NCI-H1417 treated with DMSO at 0.1 percent for 48 hours (cell line): ENCODE measurements at places on chromosomes 13 and 19.

GRCh38 chr19:13430790-13431582, 75.3 kb downstream of the CACNA1A start:
- no peak for DNase-seq

DNA sequence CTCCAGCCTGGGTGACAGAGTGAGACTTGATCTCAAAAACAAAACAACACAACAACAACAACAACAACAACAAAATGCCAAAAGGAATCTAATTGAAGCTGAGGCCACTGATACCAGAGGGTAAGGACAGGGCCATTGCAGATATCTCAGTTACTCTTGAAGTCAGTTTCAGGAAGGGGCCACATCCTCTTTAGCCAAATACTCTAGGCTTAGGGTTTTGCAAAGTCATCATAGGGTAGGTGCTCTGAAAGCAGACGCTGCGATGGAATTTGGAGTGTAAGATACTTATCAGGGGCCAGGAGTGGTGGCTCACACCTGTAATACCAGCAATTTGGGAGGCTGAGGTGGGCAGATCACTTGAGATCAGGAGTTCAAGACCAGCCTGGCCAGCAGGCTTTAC, 46.6 kb upstream of the UBAC2 start:
- no peak for DNase-seq

GRCh38 chr13:111202156-111202621, 87.1 kb downstream of the ARHGEF7 start:
- DNase-seq = no peak

- no peak for DNase-seq
These were observed 114.3 kb upstream of the SERP2 start for GRCh38 chr13:44259045-44260027.

DNA sequence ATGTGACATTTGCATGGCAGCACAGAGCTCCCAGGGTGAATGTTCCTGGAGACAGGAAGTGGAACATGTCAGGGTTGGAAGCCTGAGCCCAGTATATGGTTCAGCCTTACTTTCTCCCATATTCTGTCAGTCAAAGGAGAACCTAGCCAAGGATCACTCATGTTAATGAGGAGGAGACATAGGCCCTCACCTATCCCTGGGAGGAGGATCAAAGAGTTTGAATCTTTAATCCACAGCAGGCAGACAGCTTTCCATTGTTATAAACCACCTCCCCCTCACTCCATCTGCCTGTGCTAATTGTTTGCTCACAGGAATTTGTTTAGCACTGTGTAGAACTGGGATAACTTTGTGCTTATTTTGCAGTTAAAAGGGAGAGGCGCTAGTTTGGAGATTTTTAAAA, 1069.1 kb downstream of the EFNB2 start:
- no peak for DNase-seq

GRCh38 chr19:31883296-31883990, 462.0 kb upstream of the ZNF507 start:
- DNase-seq = no peak

GRCh38 chr19:40270362-40271089, 14.6 kb downstream of the AKT2 start:
- no peak for DNase-seq

- peak; percentile 5 for DNase-seq
These were observed 24.3 kb downstream of the ARL11 start for GRCh38 chr13:49652355-49653305.

DNA sequence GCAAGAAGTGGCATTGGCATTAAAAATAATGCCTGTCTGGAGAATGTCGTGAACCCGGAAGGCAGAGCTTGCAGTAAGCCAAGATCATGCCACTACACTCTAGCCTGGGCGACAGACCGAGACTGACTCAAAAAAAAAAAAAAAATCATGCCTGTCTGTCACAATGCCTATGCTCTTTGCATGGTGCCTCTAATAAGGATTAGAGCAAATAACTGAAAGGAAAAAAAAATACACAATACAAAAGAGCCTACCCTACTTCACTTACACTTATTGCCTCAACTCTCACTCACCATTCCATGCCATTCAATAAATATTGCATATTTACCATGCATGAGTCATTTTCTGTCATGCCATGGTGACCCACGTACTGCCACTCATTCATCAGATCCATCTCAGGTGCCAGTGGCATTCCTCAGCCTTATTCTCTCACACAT, 49.1 kb downstream of the TBC1D4 start:
- no peak for DNase-seq

- DNase-seq = no peak
These were observed 112.8 kb downstream of the ITGBL1 start for GRCh38 chr13:101565317-101565716.

DNA sequence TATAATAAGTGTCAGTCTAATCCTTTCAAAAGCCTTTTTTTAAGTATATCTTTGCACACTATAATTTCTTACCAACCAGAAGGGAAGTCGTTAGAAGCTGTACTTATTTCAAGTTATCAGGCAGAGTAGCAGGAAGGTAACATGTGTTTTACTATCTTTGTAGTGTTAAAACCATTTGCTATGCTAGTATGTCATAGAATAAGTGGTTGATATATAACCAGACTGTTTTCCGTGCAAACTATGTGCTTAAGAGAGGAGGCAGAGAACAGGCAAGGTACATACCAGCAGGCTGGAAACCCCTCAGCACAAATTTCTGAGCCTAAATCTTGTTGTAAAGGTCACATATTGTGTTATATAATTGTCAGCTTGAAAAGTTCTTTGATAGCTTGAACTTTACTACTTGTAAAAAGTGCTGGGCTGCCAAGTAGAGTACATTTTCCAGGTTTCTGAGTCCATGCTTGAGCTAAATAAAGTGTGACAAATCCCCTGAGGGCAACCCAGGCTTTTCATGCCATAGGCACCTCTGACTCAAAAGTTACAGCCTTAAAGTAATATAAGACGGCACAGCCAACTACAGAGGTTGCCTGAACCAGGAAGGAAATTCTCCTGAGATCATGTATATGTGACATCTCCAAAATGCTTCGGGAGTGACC, 1297.4 kb downstream of the PCDH9 start:
- no peak for DNase-seq

GRCh38 chr19:48674216-48674809, 1.5 kb upstream of the NTN5 start:
- DNase-seq = no peak

DNA sequence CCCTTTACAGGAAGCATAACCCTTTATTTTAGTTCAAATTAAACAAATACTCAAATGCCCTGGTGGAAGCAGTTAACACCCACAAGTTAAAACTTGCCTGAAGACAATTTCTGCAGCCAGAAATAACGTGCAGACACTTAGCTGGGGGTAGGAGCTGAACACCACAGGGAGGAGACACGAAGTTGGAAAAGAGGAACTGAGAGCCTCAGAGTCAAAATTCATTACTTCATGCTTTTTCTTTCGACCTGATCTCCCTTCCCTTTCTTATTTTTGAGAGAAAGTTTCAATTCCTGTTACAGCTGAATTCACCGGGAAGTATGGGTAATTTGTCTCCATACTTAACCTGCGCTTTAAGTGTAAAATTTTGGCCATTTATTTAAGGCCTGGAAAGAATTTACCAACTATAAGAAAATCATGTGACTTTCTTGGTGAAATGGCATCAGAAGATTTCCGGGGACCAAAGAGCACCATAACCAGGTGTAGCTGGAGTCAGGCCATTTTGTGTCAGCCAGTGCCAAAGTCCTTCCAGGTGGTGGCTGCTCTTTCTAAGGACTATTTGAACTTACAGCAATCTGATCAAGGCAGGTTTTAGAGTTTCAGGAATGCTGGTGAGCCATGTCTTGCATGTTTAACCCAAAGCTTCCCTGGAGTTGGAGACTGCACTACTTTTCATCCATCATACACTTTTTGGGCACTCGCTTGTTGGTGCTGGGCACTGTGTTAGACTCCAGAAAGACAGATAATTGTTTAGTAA, 46.5 kb upstream of the RCBTB2 start:
- DNase-seq = no peak

- no peak for DNase-seq
These were observed 176.5 kb downstream of the NUFIP1 start for GRCh38 chr13:44812818-44813217.

DNA sequence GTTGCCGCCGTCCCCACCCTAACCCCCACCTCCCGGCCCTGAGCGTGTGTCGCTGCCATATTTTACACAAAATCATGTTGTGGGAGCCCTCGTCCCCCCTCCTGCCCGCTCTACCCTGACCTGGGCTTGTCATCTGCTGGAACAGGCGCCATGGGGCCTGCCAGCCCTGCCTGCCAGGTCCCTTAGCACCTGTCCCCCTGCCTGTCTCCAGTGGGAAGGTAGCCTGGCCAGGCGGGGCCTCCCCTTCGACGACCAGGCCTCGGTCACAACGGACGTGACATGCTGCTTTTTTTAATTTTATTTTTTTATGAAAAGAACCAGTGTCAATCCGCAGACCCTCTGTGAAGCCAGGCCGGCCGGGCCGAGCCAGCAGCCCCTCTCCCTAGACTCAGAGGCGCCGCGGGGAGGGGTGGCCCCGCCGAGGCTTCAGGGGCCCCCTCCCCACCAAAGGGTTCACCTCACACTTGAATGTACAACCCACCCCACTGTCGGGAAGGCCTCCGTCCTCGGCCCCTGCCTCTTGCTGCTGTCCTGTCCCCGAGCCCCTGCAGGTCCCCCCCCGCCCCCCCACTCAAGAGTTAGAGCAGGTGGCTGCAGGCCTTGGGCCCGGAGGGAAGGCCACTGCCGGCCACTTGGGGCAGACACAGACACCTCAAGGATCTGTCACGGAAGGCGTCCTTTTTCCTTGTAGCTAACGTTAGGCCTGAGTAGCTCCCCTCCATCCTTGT, 6.4 kb downstream of the YIPF2 start:
- DNase-seq = no peak

GRCh38 chr19:16894080-16894479, 5.3 kb downstream of the F2RL3 start:
- DNase-seq = no peak

GRCh38 chr19:19062454-19063182, 1.2 kb upstream of the SLC25A42 start:
- no peak for DNase-seq

DNA sequence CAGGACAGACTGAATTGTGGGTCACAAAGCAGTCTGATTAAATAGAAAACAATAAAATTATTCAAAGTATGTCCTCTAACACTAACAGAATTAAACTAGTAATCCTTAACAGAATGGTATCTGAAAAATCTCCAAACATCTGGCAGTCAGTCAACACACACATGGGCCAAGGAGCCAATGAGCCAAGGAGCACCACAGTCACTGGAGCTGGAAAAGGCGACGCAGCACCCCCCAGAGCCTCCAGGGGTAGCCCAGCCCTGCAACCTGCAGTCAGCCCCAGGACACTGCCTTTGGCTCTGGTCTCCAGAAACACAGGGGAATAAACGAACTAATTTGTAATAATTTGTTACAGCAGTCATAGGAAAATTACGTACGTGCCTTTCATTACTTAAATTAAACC, 12.3 kb downstream of the TUBGCP3 start:
- no peak for DNase-seq

DNA sequence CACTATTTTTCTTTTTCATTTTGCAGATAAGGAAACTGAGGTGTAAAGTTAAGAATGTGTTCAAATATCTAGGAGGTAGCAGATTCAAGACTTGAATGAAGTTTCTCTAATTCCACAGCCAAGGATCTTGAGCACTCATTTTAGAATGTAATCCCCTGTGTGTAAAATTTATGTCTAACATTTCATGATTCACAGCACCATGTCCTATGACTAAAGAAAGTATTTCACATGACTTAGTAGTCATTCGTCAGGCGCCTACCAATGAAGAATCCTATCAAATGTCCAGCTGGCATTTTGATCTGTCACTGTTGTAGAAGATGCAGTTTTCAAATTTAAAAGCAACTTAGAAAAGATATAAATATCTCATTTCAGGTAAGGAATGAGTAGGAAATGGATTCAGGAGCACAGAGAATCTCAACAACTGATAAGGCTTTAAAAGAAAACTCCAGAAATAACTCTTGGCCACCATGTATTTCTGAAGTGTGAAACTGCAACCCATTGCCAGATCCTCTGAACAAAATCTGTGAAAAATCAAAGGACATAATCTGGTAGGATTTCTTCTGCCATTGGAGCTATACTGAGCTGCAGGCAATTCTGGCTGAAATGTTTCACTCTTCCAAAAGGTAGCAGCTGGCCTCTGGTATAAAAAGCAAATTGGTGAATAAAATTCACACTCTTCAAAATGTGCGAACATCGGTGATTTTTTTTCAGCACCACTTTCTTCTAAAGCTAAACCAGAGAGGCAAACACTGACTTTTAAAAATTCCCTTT, 92.2 kb downstream of the DCLK1 start:
- no peak for DNase-seq

GRCh38 chr19:3577723-3578344, 5.1 kb downstream of the HMG20B start:
- DNase-seq = no peak

DNA sequence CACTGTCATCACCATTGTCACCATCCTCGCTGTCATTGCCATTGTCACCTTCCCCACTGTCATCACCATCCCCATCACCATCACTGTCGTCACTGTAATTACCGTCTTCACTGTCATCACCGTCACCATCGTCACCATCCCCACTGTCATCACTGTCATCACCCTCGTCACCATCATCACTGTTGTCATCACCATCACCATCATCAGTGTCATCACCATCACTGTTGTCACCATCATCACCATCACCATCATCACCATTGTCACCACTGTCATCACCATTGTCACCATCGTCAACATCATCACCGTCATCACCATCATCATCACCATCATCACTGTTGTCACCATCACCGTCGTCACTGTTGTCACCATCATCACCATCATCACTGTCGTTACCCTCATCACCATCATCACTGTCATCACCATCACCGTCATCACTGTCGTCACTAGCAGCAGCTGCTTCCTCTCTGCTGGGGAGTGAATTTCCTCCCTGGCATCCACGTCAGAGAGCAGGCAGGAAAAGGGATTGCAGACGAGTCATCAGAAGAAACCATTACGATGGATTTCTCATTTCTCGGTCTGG, 27.3 kb downstream of the TMEM255B start:
- no peak for DNase-seq

DNA sequence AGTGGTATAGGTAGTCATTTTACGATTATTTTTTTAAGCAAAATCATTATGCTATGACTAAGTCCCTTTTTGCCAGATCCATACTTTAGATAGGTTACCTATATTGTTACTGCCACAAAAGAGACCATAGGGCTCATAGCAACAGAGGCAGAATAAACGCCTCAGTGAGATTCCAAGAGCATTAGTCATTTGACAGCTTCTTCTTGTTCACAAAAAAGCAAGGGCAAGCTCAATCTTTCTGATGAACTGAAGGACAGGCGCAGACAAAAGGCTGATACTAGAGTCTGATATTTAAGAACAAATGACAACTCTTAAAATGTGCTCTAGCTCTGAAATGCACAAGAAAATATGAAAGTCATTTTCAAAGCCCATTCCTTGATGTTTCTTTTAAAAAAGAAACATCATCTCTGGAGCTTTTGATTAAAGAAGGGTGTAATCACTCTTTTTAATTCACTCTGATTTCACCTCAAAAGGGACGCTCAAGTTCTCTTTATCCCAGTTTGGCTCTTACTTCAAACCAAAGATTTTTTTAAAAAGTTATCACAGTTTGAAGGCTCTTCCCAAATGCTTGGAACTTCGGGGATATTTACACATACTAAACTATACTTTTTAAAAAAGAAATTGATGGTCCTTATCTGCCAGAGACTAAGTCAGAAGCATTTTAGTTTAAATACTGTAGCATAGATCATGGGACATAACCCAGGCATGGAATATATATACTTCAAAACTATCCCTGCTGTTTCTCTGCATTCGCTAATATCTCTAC, 187.2 kb downstream of the EFNB2 start:
- DNase-seq = no peak

GRCh38 chr13:57409121-57409520, 222.4 kb upstream of the PCDH17 start:
- DNase-seq = no peak
